Central memory CD4-positive, alpha-beta T cell (primary cell): ENCODE measurements at places on chromosomes 11 and 22.

- no peak for DNase-seq
Measured at GRCh38 chr11:61480994-61481335, 27.6 kb upstream of the LRRC10B start.

DNA sequence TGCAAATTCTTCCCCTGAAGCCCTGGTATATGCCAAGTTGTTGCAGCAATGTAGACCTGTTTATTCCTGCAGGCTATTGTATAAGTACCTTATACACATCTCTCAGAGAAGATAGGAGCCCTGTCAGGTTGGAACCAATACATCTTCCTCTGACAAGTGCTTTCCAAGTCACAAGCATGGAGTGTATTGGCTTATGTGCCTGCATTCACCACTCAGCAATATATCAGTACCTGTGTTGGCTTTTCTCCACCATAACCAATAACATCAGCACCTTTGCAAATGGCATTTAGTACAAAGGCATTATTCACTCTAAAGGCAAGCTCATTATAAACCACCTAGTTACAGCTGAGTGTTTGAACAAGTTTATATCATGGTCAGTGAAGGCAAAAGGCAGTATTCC lies 611.7 kb upstream of the CNTN5 start:
- no peak for DNase-seq

DNA sequence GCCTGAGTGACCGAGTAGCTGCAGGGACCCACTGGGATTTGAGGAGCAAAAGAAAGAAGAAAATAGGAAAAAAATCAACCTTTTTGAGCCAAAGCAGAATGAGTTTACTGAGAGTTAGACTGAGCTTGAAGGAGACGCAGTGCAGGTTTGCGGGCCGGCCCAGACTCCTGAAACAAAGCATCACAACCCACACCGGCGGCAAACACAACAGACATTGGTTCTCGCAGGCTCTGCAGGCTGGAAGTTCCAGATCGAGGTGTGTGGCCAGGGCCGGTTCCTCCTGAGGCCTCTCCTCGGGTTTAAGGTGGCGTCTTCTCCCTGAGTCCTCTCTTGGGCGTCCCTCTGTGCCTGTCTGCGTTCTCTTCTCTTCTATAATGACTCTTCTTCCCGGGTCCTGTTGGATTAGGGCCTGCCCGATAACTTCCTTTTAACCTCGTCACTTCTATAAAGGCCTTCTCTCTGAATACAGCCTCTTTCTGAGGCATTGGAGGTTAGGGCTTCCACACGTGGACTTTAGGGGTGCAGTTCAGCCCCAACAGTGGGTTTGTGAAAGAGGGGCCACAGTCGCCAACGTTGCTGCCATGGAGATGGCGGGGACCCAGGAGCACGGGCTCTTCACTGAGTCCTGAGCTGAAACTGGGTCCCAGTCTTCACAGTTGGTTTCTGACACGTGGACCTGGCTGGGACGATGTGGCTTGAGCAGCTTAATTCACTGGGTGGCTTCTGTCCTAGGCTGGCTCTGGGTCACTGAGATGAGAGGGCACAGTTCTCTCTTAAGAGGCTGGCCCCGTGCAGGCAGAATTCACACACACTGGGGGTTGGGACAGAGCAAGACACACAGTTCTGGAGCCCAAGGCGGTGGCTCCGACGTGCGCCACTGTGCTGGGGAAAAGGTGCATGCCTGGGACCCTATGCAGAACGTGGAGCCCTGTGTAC lies 1047.7 kb downstream of the BRD1 start:
- DNase-seq, result no peak

GRCh38 chr11:126743628-126744027 lies 256.9 kb downstream of the KIRREL3 start:
- no peak for DNase-seq

DNA sequence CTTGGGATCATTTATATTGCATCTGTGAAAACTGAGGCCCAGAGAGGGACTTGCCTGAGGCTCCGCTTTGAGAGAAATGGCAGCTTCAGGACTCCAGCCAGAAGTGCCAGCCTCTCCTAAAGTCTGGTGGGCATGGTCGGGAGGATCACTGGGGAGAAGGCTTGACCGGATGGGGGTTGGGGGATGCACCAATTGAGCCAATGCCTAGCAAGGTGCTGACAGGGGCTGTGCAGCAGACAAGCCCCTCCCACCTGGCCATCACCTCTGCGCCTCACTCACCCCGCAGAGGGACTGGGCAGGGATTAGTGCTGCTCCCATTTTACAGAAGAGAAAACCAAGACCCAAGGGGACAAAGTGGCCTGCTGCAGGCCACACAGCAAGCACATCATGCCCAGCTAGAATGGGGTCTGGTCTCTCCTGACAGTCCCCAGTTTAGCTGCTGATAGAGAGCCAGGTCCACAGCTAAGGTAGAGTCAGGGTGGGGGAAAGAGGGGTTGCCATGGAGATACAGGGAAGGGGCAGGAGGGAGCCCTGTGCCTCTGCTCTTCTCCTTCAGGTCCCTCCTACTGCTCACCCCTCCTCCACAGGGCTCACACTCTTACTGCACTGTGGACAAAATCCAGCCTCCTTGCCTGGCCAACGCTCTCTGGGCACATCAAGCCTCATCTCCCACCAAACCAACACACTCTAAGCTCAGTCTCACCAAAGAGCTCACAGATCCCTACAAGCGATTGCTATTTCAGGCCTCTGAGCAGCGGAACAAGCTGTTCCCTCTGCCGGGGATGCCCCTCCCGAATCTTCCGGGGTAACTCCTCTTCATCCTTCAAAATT lies 29.5 kb downstream of the TEF start:
- DNase-seq, result no peak

GRCh38 chr11:128790196-128790595 lies 76.9 kb downstream of the KCNJ1 start:
- no peak for DNase-seq

GRCh38 chr11:18588297-18589252 lies at the start of gene UEVLD:
Gene UEVLD, minus strand, starts transcription at chr11:18588734. Its CDS starts 80 bp downstream, at chr11:18588654.
- peak; percentile 46 for DNase-seq

GRCh38 chr22:38167988-38168407 lies 13.6 kb downstream of the PLA2G6 start:
- no peak for DNase-seq

GRCh38 chr11:27858866-27859265 lies 158.6 kb upstream of the BDNF start:
- DNase-seq, result no peak

DNA sequence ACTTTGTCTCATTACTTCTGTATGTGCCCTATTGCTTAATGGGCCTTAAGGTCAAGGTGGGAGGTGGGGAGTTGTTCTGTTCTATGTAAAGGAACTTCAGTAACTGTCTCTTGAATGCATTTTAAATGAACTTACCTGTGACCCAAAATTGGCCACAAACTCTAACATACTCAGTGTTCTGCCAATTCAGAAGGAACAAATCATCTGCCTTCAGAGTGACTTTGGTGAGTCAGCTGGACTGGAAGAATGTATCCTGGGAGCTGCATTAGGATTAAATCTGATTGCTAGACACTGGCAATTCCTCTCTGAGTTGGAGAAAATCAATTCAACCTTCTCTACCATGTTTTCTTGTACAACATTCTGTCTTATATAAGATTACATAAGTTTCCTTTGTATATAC lies 1104.8 kb downstream of the DLG2 start:
- DNase-seq, result no peak

- DNase-seq, result no peak
Measured at GRCh38 chr11:33463059-33463458, 205.9 kb downstream of the HIPK3 start.

- DNase-seq, result no peak
Measured at GRCh38 chr11:57248780-57249383, 11.8 kb upstream of the APLNR start.

DNA sequence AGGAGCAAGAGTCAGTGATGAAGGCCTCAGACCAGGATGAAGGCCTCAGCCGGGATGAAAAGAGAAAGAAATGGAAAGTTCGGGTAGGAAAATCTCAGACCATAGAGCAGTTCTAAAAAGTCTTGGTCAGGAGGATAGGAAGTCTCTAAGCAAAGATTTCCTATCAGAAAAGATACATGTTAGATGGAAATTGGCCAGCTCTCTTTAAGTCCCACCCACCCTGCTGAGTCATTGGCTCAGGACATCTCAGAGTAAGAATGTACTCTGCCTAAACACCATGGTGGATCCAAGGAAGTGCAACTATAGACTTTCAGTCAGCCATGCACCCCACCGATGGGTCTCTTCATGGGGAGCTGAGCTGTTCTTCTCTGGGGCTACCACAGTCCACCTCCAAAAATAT lies 4.4 kb downstream of the OR8B3 start:
- DNase-seq, result no peak

DNA sequence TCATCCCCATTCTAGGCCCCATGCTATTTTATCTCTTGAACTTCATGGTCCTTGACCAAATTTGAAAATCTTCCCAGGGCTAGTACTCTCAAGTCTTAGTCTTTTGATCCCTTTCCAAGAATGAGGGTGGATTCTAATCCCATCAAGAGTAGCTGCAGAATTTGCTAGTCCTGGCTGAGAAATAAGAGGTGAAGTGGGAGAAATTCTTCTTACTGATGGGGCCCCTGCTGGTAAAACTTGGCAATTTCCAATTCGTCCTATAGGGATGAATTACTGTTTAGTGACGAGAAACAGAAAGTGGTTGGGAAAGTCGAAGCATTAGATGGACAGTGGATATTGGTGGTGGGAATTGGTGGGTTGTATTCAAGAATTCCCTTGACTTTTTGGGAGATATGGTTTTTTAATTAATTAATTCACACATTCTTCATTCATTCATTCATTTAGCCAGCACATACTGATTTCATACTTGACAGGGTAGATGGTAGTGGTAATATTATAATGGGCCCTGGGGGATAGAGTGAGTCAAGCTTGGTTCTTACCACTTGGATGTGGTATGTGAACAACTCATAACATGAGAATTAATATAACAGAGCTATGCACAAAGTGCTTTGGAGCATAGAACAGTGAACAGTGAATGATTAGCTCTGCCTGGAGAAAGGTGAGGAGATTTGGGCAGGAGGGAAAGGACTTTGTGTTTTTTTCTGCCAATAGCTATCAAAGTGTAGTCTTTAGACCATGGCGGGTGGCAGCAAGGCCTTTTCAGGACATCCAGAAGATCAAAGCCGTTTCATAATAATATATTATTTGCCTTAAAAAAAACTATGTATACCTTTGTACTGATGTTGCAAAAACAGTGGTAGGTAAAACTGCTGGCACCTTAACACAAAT lies 103.8 kb downstream of the STIM1 start:
- no peak for DNase-seq
